NCI-H2029 (cell line): ENCODE measurements at places on chromosomes 3 and 15.

DNA sequence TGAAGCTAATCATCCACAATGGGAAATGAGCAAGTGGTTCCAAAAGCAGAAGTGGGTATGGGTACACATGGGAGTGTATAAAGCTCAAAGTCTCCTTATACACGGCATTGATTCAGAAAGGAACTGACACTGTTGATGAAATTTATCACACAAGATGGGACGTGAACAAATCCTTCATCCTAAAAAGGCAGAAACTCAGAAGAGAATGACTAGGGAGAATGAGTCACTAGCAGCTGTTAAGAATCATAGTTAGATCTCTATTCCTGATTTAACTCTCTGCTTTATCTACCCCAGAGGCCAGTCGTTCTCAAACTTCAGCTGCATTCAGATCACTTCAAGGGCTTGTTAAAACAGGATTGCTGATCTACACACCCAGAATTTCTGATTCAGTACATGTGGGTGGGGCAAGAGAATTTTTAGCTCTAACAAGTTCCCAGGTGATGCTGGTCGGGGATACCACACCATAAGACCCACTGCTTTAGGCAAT is 97.7 kb upstream of the PHLDB2 start:
- no peak for DNase-seq

- DNase-seq, result no peak
These were observed 353.6 kb downstream of the ULK4 start for GRCh38 chr3:41608347-41608746.

GRCh38 chr3:125221831-125222230 is 9.3 kb upstream of the SLC12A8 start:
- no peak for DNase-seq

GRCh38 chr15:43903864-43904290 is 77.1 kb downstream of the WDR76 start:
- peak; percentile 16 for DNase-seq
